Lower leg skin (tissue), 4 donors: ENCODE measurements at places on chromosomes 11 and 22. TPM values are rescaled to one million over a fixed set of nuclear protein-coding genes. Genes with fewer than 3 reads are reported as not detected.
A peak's percentile ranks its signal among the peaks of the same experiment; 100 is the strongest.

Gene RTL10
- 27.6 TPM for total RNA-seq

- no peak for DNase-seq
These were observed 171.5 kb upstream of the SYT13 start for GRCh38 chr11:45457649-45458048.

Gene SLC5A12
- not detected for total RNA-seq

DNA sequence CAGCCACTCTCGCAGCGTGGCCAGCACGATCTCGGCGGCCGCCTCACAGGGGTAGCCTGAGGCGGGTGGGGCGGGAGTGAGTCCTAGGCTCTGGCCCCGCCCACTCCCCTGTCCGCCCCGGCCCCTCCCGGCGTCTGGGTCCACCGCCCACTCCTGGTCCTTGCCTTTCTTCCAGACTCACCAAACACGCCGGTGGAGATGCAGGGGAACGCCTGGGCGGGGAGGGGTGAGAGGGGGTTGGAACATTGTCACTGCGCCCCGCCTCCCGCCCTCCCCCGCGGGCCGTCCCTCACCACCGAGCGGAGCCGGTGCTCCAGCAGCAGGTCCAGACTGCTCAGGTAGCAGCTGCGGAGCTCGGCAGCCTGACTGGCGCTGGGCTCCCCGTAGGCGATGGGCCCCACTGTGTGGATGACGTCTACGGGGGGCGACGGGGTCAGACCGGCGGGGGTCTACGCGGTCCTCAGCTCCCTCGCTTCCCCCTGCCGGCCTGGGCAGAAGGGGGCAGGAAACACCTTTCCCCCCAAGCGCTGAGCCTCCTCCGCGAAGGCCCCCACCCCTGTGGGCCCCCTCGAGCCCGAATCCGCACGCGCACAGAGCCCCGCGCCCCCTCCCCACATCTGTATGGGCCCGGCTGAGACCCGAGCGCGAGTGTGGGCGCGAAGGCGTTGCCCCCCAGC, 13.2 kb downstream of the OTUB1 start:
- peak; percentile 70 for DNase-seq

DNA sequence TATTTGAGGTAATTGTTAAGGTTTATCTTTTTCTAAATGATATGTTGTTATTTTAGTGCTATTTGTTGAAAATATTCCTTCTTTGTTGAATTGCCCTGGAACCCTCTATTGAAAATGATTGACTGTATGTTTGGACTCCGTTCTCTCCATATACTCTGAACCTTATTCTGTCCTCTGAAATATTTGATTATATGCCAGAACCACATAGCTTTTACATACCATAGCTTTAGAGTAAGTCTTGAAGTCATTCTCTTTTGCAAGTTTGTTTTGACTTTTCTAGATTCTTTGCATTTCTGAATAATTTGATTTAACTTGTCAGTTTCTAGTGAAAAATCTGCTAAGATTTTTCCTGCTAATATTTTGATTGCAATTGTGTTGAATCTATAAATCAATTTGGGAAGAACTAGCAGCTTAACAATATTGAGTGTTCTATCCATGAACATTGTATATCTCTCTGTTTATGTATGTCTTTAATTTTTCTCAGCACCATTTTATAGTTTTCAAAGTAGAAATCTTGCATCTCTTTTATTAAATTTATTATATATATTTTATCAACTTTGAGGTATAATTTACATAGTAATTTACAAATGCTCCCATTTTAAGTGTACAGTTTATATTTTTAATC, 51.7 kb upstream of the PITPNB start:
- no peak for DNase-seq

- no peak for DNase-seq
These were observed 437.8 kb upstream of the CCDC90B start for GRCh38 chr11:83723999-83724398.

DNA sequence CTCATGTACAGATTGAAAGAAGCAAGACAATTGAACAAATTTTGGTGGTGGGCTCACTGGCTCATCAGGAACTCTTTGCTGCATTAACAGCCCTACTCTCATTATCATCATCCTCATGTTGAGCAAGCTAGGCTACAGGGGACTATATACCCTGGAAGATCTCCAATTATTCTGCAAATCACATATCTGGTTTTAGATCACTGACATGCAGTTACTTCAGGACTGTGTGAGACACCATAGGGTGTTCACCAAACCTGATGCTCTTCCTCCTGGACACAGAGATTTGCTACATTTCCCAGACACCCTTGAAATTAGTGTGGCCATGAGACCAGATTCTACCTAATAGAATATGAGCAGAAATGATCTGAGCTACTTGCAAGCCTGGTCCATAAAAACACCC, 23.0 kb upstream of the ME3 start:
- DNase-seq = no peak

DNA sequence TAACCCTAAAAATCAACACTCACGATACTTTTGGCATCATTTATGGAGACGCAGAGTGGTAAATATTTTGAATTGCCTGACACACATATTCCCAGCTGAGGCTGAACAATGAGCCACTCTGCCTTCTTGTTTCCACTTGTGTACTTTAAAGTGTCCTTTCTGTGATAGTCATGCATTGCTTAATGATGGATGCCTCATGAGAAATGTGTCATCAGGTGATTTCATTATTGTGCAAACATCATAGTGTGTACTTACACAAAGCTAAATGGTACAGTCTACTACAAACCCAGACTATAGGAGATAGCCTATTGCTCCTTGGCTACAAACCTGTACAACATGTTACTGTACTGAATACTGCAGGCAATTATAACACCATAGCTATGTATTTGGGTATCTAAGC, 44.2 kb downstream of the MRE11 start:
- no peak for DNase-seq

Gene MIAT
- total RNA-seq = 2.4 TPM

DNA sequence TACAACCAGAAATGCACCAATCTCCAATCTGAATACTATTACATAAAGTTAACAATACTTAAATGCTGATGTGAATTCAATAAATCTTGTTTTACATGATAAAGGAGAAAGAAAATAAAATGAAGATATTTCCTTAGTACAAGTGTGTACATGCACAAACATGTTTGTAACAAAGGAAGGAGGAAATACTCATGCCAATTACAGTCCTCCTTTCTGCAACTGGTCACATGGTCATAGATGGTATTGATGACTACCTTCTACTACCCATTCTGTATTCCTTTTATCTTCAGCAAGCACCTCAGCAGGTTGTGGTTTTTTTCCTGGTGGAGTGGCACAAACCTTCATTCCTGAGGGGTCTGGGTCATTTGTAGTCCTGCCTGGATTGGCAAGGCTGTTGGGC, 214.2 kb upstream of the GUCY1A2 start:
- no peak for DNase-seq

Gene OR6A2
- total RNA-seq = not detected

GRCh38 chr11:92322225-92322624, 97.6 kb downstream of the FAT3 start:
- DNase-seq = no peak

Gene LDHAL6A
- not detected for total RNA-seq

- no peak for DNase-seq
These were observed 9.2 kb upstream of the APOL5 start for GRCh38 chr22:35708453-35708852.

GRCh38 chr11:130414107-130415080, 14.0 kb downstream of the ADAMTS8 start:
- DNase-seq = no peak

Gene SHISA8
- total RNA-seq = 0.46 TPM

DNA sequence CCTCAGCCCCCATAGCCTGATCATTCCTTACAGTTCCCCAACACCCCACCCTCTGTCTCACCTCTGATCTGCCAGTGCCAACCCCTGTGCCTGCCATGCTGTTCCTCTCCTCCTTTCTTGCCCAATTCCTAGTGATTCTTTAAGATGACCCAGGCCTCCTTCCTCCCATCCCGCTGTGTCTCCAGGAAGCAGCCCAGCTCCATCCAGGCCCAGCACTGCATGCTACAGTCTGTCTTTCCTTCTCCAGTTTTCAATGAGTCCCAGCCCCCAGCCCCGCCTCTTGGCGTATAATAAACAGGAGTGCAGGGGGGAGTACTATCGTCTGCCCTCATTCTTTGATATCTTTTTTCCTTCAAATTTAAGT, 12.3 kb downstream of the LTBP3 start:
- DNase-seq = no peak

DNA sequence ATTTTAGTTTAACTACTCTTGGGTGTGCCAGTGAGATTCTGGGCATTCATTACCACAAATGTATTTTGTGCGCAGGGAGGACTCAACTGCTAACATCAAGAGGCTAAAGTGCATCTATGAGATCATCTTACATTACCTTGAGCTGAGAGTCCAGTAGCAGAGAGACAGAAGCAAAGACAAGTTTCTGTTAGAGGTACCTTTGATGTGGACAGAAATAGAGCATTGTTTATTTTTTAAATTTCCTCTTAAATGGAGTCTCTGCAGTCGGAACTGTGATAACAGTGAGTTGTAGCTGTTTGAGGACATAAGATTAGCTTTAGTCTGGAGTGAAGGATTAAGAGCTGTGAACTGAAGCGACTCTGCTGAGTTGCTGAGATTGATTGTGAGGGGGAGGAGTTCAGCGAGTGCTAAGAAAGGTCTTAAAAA, 297.0 kb downstream of the CADM1 start:
- DNase-seq = no peak

DNA sequence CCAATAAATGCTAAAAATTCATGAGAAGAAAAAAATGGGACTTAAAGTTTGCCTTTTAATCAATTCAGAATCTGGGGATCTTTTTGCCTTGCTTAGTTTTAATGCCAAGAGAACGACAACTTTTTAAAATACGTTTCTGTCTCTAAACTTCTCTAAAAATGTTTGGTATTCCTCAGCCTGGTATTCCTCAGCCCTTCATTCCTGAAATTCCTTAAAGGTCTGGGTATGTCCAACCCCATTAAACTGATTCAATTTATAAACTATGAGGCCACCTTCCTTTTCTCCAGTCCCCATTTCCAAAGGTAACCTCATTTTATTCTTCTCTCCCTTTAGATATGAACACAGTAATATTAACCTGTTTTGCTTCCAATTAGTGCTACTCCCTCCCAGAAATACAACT, 16.6 kb downstream of the POLA2 start:
- no peak for DNase-seq

DNA sequence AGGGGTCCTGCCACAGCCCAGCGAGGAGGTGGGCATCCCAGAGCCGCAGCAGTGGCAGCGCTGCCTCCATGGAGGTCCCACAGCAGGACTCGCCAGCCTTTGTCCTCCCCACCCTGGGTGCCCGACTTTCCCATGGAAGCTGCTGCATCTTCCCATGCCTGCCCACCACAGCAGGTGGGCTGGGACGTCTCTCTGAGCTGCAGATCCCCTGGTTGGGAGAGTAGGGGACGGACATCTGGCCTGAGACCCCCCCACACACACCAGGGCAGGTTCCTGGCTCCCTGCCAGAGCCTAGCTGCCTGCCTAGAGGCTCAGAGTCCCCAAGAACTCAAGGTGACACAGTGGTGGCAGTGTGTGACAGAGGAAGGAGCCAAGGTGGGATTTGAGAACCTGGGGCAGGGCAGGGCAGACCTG, 21.5 kb upstream of the PRR5 start:
- no peak for DNase-seq

DNA sequence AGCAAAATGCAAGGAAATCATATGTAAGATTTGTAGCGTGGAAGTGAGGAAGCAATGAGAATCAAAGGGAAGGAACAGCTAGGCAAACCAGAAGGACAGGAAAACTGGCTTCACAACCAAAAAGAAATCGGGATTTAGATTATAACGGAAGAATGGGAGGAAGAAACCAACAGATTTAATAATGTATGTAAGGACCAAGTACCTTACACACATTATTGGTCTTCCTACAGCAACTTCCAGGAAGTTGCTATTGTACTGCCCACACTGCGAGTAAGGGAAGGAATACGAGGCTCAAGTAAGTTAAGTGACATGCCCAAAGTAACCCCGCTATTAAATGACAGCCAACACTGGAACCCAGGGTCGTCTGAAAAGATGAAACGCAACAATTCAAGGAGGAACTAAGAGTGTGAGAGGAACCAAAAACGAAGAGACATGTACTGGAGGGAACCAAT, 473 bp downstream of the TXN2 start:
- DNase-seq = no peak

GRCh38 chr11:117535201-117535849, 207.7 kb downstream of the CEP164 start:
- peak; percentile 16 for DNase-seq

- DNase-seq = no peak
These were observed 23.4 kb downstream of the SYT9 start for GRCh38 chr11:7275133-7275532.

GRCh38 chr22:44895296-44896055, 114.3 kb downstream of the PHF21B start:
- DNase-seq = peak; percentile 80

Gene C22orf31
- not detected for total RNA-seq

Gene TRIM29
- 1,092 TPM for total RNA-seq

DNA sequence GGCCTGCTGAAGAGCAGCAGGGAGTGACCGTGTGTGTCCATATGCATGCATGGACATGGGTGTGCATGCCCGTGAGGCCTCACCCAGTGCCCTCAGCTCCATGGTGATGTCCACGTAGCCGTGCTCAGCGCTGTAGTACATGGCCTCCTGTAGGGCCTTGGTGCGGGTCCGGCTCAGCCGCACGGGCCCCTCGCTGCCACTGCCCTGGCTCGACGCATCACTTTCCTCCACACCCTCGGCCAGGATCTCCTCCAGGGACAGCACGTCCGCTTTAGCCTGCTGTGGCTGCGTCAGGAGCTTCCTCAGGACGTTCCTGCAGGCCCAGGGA, 57.0 kb downstream of the NAT10 start:
- DNase-seq = no peak

DNA sequence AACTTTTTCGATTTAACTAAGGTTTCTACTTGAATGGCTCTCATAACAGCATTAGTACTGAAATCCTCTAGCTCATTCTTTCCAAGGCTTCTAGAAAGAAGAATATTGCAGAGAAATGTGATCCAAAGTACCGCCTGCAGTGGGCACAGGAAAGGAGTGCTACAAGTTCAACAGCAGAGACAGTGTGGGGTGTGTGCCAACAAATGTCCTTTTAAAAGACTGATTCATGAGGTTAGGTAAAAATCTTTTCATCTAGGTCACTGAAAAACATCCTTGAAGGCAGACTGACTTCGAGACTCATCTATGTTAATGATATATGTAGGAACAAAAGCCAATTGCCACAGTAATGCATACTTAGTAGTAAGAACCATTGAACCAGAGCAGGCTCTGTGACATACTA, 349.1 kb upstream of the PITPNB start:
- no peak for DNase-seq

- DNase-seq = no peak
These were observed 586.8 kb downstream of the NTM start for GRCh38 chr11:131957201-131957600.

Gene MMP8
- total RNA-seq = 0.15 TPM

Gene UPB1
- total RNA-seq = 1.7 TPM
